Memory B cell (primary cell): ENCODE measurements at places on chromosomes 5 and 9.
A peak's percentile ranks its signal among the peaks of the same experiment; 100 is the strongest.

DNA sequence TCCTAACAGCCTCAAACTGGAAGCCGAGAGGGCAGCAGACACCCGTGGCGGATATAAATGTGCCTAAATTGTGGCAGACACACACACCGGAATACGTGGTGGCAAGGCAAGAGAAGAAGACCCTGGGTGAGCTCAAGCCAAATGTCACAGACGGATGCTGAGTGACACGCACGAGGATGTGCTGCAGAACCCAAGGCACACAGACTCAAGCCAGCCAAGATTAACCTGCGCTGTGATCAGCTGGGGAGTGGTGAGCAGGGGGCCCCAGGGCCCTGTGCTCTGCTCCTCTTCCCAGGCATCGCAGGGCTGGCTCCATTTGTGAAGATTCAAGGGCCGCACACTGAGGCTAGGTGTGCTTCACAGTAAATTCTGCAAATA is 16.4 kb downstream of the SEMA4D start:
- H3K4me1 ChIP-seq, result peaks cover 68% of the 10 kb centered on the region
- no peak for DNase-seq
- no peak overlapping the region for H3K4me3 ChIP-seq
- no peaks in the 10 kb centered on the region for H3K27me3 ChIP-seq
- H3K27ac ChIP-seq, result peak overlapping the region; percentile 69
- H3K36me3 ChIP-seq, result peaks cover 32% of the 10 kb centered on the region

- no peaks in the 10 kb centered on the region for H3K27me3 ChIP-seq
- DNase-seq, result no peak
- H3K36me3 ChIP-seq, result no peaks in the 10 kb centered on the region
- peaks cover 9% of the 10 kb centered on the region for H3K4me1 ChIP-seq
- H3K27ac ChIP-seq, result no peak overlapping the region
Measured at GRCh38 chr5:32018476-32019436, 155.4 kb downstream of the GOLPH3 start.

GRCh38 chr9:94757158-94757557 is 30.7 kb downstream of the AOPEP start:
- peaks cover 17% of the 10 kb centered on the region for H3K36me3 ChIP-seq
- no peaks in the 10 kb centered on the region for H3K27me3 ChIP-seq
- no peak overlapping the region for H3K27ac ChIP-seq
- no peak overlapping the region for H3K4me3 ChIP-seq
- DNase-seq, result no peak

- H3K36me3 ChIP-seq, result no peaks in the 10 kb centered on the region
- no peaks in the 10 kb centered on the region for H3K27me3 ChIP-seq
- H3K4me3 ChIP-seq, result no peak overlapping the region
Measured at GRCh38 chr5:117103703-117104102, 529.1 kb upstream of the SEMA6A start.

DNA sequence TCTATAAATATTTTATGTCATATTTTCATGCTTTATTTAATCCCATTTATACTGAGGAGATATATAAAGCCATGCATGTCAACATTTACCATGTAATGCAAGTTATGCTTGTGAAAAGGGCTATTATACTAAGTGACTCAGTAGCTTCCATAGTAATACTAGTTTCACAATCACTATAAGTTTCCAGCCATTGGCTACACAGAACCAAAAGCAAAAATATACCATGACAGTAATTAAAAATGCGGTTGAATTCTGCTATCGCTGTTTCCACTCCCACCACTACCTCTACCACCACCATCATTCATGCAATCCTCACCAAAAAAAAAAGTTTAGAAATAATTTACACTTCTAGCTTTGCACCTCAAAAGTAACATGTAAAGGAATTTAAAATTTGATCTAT is 60.2 kb downstream of the MLLT3 start:
- H3K27me3 ChIP-seq, result peaks cover 1% of the 10 kb centered on the region
- no peak overlapping the region for H3K27ac ChIP-seq
- no peak for DNase-seq
- H3K4me3 ChIP-seq, result no peak overlapping the region

GRCh38 chr9:224582-225520 is 10.2 kb downstream of the DOCK8 start:
- H3K4me1 ChIP-seq, result peaks cover 23% of the 10 kb centered on the region
- peak overlapping the region; percentile 21 for H3K4me3 ChIP-seq

DNA sequence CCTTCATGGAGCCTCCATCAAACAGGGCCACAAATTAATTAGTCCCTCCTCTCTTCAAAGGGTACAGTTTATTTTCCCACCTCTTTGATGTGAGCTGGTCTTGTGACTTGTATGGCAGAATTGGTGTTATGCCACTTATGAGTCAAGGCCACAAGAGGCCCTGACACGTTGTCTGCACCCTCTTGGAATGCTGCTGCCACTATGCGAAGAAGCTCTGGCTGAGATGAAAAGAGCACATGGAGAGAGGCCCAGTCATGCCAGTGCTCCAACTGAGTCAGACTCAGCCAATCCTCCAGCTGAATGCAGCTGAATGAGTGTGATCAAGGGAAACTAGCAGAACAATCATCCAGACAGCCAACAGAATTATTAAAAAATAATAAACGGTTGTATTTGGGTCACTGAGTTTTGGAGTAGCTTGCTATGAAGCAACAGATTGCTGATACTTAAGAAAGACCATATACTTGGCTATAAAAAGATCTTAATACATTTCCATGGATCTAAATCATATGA is 128.3 kb downstream of the MARCHF11 start:
- no peak overlapping the region for H3K4me3 ChIP-seq
- no peaks in the 10 kb centered on the region for H3K36me3 ChIP-seq
- no peak overlapping the region for H3K27ac ChIP-seq
- H3K4me1 ChIP-seq, result no peaks in the 10 kb centered on the region

GRCh38 chr9:31799953-31800609 is 584.4 kb upstream of the ACO1 start:
- H3K4me1 ChIP-seq, result no peaks in the 10 kb centered on the region
- H3K4me3 ChIP-seq, result no peak overlapping the region
- H3K27me3 ChIP-seq, result peaks cover 1% of the 10 kb centered on the region
- no peak overlapping the region for H3K27ac ChIP-seq

- no peaks in the 10 kb centered on the region for H3K36me3 ChIP-seq
- H3K27me3 ChIP-seq, result peaks cover 1% of the 10 kb centered on the region
- H3K4me1 ChIP-seq, result no peaks in the 10 kb centered on the region
- H3K27ac ChIP-seq, result no peak overlapping the region
Measured at GRCh38 chr5:136518174-136518573, 152.8 kb upstream of the TRPC7 start.

DNA sequence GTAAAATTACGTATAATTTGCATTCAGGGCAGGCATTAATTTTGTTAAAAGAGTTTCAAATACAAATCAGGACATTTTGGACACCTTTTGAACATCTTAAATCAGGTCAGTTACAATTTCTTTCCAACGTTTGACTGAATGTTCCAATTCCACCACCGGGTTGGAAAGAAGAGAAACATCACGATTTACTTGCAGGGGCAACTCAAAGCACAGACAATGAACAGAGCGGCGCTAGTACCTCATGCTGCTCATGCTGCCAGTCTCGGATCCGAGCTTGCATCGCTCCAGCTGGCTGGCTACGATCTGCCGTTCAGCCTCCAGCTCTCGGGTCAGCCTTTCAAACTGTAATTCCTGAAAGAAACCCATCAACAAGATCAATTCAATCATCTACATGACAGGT is 339.5 kb downstream of the CTNND2 start:
- no peak for DNase-seq
- no peaks in the 10 kb centered on the region for H3K27me3 ChIP-seq
- no peaks in the 10 kb centered on the region for H3K4me1 ChIP-seq
- H3K36me3 ChIP-seq, result no peaks in the 10 kb centered on the region
- no peak overlapping the region for H3K4me3 ChIP-seq

GRCh38 chr9:128943832-128944620 is 3.4 kb downstream of the DOLK start:
- H3K4me1 ChIP-seq, result peaks cover 15% of the 10 kb centered on the region
- no peaks in the 10 kb centered on the region for H3K27me3 ChIP-seq
- peaks cover 2% of the 10 kb centered on the region for H3K36me3 ChIP-seq
- H3K4me3 ChIP-seq, result no peak overlapping the region
- no peak overlapping the region for H3K27ac ChIP-seq

GRCh38 chr5:125413496-125414274 is 667.2 kb upstream of the ZNF608 start:
- H3K36me3 ChIP-seq, result no peaks in the 10 kb centered on the region
- H3K4me3 ChIP-seq, result no peak overlapping the region
- H3K27me3 ChIP-seq, result no peaks in the 10 kb centered on the region
- H3K27ac ChIP-seq, result no peak overlapping the region

DNA sequence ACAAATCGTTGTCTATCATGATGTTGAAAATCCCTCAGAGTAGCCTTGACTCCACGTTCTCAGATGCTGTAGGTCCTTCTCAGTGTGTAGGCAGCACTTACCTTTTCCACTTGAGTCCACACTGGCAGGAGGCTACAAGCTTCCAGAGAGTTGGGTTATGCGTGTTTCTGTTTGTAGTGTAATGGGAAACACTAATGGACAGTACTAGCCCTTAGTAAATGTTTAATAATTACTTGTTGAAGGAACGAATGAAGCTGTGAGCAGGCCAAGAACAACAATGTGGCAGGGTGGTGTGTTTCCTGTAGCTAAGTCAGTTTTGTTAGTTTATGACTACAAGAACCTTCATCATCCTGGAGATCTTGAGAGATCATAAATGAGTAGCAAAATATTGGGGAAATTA is 83.5 kb downstream of the ARHGAP26 start:
- H3K27me3 ChIP-seq, result no peaks in the 10 kb centered on the region
- H3K36me3 ChIP-seq, result no peaks in the 10 kb centered on the region
- no peak overlapping the region for H3K27ac ChIP-seq
- H3K4me3 ChIP-seq, result no peak overlapping the region
- no peak for DNase-seq
- H3K4me1 ChIP-seq, result peaks cover 20% of the 10 kb centered on the region

DNA sequence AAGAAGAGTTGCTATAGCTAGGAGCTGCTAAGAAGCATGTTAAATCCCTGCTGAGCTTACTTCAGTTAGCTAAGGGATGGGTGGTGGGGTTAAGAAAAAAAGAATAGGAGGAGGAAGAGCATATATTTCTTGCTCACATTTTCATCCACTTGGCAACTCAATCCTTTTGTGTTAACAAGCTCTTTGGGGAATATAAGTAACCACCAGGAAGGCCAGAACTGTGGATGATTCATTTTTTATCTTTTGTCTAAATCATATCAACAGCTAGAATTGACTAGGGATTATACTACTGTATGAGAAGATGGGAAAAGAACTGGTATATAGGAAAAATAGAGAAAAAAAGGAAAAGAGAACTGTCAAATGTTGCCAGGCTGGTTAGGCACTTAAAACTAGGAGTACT is 555.3 kb upstream of the ARRDC3 start:
- no peaks in the 10 kb centered on the region for H3K4me1 ChIP-seq
- no peak overlapping the region for H3K27ac ChIP-seq
- no peaks in the 10 kb centered on the region for H3K36me3 ChIP-seq

GRCh38 chr9:117596678-117597077 is 107.5 kb upstream of the TLR4 start:
- H3K4me1 ChIP-seq, result no peaks in the 10 kb centered on the region
- no peaks in the 10 kb centered on the region for H3K36me3 ChIP-seq
- no peak overlapping the region for H3K4me3 ChIP-seq
- peaks cover 5% of the 10 kb centered on the region for H3K27me3 ChIP-seq

DNA sequence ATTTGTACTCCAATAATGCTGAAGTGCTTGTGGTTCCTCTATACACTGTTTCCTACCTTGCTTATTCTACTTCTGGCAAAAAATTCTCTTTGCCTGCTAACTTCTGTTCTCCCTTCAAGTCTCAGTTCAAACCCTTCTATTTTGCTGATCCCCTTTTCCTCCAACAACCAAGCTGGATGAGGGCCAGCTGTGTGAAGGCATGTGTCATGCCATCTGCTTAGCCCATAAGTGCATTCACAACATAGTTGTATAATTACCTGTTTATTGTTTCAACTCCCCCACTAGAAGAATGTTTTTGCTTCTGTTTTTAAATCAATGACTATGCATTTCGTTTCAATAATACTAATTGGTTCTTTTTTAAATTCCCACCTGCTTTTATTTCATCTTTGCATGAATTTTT is 1951.4 kb upstream of the WWC1 start:
- no peak for DNase-seq
- H3K4me1 ChIP-seq, result no peaks in the 10 kb centered on the region
- no peak overlapping the region for H3K4me3 ChIP-seq
- no peak overlapping the region for H3K27ac ChIP-seq
- no peaks in the 10 kb centered on the region for H3K27me3 ChIP-seq
- no peaks in the 10 kb centered on the region for H3K36me3 ChIP-seq

GRCh38 chr5:154517181-154517580 is 39.2 kb upstream of the HAND1 start:
- H3K36me3 ChIP-seq, result no peaks in the 10 kb centered on the region
- no peak overlapping the region for H3K27ac ChIP-seq
- no peak for DNase-seq
- H3K27me3 ChIP-seq, result peaks cover 27% of the 10 kb centered on the region
- no peak overlapping the region for H3K4me3 ChIP-seq

DNA sequence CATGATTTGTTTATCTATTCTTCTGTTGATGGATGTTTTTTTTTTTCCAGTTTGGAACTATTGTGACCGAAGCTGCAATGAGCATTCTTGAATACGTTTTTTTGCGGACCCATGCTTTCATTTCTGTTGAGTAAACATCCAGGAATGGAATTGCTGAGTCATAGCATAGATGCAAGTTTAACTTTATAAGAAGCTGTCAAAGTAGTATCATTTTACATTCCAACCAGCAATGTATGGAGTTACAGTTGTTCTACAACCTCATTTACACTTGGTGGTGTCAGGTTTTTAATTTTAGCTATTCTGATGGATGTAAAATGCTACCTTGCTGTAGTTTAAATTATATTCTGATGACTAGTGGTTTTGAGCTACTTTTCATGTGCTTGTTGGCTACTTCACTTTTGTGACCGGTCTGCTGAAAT is 49.0 kb downstream of the NPR3 start:
- H3K36me3 ChIP-seq, result no peaks in the 10 kb centered on the region
- peaks cover 4% of the 10 kb centered on the region for H3K27me3 ChIP-seq
- H3K4me1 ChIP-seq, result no peaks in the 10 kb centered on the region
- no peak for DNase-seq

GRCh38 chr5:5649641-5650040 is 227.2 kb downstream of the ICE1 start:
- no peaks in the 10 kb centered on the region for H3K36me3 ChIP-seq
- no peak for DNase-seq

- DNase-seq, result no peak
- no peak overlapping the region for H3K27ac ChIP-seq
- H3K27me3 ChIP-seq, result no peaks in the 10 kb centered on the region
- no peaks in the 10 kb centered on the region for H3K4me1 ChIP-seq
- H3K4me3 ChIP-seq, result no peak overlapping the region
Measured at GRCh38 chr9:102209176-102209575, 470.7 kb upstream of the GRIN3A start.

GRCh38 chr5:41507501-41507900 is 2.9 kb downstream of the PLCXD3 start:
- H3K4me3 ChIP-seq, result no peak overlapping the region
- DNase-seq, result no peak
- no peaks in the 10 kb centered on the region for H3K4me1 ChIP-seq
- peaks cover 14% of the 10 kb centered on the region for H3K27me3 ChIP-seq

- H3K27me3 ChIP-seq, result no peaks in the 10 kb centered on the region
- DNase-seq, result no peak
- no peaks in the 10 kb centered on the region for H3K4me1 ChIP-seq
- no peak overlapping the region for H3K4me3 ChIP-seq
Measured at GRCh38 chr5:84524491-84524890, 139.8 kb upstream of the EDIL3 start.

- no peak overlapping the region for H3K4me3 ChIP-seq
- DNase-seq, result no peak
- no peak overlapping the region for H3K27ac ChIP-seq
- H3K4me1 ChIP-seq, result no peaks in the 10 kb centered on the region
- peaks cover 19% of the 10 kb centered on the region for H3K27me3 ChIP-seq
Measured at GRCh38 chr9:126592461-126592860, 21.3 kb upstream of the LMX1B start.
